ENCODE measurements at places on chromosomes 12 and 14.

- no peak for DNase-seq
These were observed at the start of gene GPR162 for GRCh38 chr12:6821591-6822425. GPR162 (plus strand) TSS chr12:6821821; CDS start chr12:6823899, 2,078 bp downstream.

DNA sequence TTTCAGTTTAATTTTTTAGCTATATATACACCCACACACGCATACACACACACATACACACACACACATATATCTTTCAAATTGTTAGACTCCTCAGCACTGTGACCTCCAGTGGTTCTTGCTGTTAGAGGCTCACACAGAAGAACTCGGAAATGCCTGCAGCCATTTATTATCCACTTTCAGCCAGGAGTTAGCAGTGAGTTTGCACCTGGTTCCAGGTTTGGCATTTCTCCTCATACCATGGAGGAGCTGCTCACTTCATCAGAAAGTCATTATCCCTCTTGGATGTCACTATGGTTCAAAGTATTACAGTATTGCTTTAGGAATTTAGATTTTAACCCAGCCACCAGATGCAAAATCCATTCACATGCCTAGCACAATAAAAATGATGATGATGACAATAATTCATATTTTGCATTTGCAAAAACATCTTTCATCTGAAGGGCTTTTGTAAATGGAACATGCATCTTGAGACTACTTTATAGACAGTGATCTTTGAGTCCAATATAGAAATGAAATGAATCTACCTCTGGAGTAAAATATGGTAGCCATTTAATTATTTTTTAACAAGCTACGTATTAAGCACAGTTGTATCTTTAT is 42.3 kb downstream of the NPAS3 start:
- DNase-seq = no peak

DNA sequence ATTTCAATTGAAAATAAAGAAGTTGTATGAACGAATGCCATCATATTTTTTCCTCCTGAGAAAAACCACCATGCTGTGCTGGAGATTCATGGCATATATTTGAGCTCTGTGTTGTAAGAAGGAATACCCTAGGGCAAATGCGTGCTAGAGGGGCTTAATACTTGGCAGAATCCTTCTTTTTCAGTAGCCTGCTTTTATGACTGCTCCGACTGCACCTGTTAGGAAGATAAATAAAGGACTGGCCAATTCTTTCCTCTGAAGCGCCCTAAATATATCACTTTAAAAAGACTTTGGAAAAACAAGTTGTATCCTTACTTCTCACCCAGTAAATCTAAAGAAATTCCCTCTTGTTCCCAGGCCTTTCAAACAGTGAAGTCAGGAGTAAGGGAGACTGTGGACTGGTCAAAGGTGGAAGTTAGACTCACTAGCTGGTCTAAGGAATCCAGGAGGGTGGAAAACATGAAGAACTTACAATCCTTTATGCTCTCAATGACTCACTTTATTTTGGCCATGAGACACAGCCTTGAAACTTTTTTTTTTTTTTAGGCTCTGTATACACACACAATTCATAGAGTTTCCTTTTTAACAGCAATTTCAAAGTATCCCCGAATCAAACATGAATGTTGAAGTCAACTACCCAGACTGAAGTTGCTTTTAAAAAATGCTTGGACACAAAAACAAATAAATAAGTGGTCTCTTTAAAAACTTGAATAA is 5.2 kb downstream of the MYBPC1 start:
- no peak for DNase-seq

DNA sequence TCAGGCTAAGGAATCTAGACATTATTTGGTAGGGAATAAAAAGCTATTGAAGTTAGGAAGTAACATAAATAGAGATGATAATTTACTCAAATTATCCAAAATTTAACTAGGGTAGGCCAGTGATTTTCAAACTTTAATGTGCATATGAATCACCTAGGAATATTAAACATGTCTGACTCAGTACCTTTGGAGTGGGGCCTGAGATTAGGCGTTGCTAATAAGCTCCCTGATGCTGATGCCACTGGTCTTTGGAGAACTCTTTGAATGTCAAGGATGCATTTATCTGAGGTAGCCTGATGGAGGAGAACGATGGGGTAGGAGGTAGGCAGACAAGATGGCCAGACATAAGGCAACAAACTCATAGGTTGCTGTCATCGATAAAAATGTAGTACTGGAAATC is 33.2 kb downstream of the EFCAB11 start:
- DNase-seq = no peak

DNA sequence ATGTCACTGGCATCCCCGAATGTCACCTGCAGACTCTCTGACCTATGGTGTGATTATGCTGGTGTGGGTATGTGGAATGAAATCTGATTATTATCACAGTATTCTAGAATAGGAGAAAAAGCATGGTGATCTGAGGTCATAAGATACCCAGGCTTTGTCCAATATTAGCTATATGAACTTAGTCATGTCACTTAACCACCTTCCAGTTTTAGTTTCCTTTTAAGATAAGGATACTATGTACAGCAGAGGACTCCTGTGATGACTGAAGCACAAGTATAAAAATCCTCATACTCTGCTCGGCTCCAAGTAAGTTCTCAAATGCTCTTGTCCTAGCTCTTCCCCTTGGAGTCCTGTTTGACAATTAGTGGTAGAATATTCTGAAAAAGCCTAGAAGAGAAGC is 2.8 kb downstream of the GNS start:
- no peak for DNase-seq

- DNase-seq = no peak
These were observed at the start of gene DNAJC22 for GRCh38 chr12:49346659-49347310. DNAJC22 (plus strand) TSS chr12:49346888; CDS start chr12:49348873, 1,985 bp downstream.

- DNase-seq = no peak
These were observed 581.2 kb downstream of the ALG10 start for GRCh38 chr12:34603382-34604035.

Data from stimulated activated CD8-positive, alpha-beta memory T cell treated with anti-CD3 and anti-CD28 coated beads, Interleukin-2, amount 100 ng/mL, for 1 hour (primary cell).